ENCODE measurements at places on chromosomes 5 and 9. TPM values are rescaled to one million over a fixed set of nuclear protein-coding genes. Genes with fewer than 3 reads are reported as not detected.

GRCh38 chr9:96603305-96604003 lies 16.2 kb downstream of the CDC14B start:
- no peak for DNase-seq

GRCh38 chr9:73683862-73684591 lies 532.4 kb downstream of the ANXA1 start:
- DNase-seq = no peak

- no peak for DNase-seq
These were observed 301.6 kb downstream of the EBF1 start for GRCh38 chr5:158798140-158798539.

GRCh38 chr9:85041466-85042137 lies 372.1 kb downstream of the NTRK2 start:
- DNase-seq = no peak

GRCh38 chr5:141848744-141849414 lies 29.3 kb downstream of the PCDH1 start:
- no peak for DNase-seq

DNA sequence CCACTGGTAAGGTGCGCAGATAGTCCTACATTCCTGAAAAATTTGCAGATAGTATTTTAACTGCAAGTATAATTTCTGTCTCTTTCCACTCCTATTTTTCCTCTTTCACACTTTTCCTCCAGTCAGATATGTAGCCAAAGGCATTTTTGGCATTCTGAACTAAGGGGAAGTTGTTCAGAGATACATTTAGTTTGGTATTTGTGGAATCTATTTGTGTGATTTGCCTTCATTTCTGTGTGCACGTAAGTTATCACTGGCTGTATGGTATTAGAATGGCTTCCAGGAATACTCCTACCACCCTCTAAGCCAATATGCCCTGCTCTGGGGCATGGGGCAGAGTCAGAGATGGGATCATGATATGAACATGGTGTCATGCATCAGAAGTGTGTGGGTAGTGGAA lies 45.8 kb upstream of the GRAMD2B start:
- no peak for DNase-seq

DNA sequence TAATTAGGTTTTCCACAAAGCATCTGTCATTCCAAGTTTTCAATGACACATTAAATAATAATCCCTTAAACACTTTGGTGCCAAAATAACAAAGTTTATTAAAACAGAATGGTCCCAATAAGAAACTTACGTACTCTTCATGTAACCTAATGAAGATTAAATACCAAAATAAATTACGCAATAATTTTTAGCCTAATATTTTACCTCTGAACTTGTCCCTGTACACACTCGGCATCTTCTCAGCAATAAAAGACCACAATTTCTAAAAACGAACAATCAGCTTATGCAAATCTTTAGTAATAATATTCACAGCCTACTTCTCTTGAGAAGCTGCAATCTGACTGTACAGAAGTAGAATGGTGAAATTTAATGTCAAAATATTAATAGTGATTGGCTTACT lies 163.6 kb downstream of the ZDHHC21 start:
- no peak for DNase-seq

DNA sequence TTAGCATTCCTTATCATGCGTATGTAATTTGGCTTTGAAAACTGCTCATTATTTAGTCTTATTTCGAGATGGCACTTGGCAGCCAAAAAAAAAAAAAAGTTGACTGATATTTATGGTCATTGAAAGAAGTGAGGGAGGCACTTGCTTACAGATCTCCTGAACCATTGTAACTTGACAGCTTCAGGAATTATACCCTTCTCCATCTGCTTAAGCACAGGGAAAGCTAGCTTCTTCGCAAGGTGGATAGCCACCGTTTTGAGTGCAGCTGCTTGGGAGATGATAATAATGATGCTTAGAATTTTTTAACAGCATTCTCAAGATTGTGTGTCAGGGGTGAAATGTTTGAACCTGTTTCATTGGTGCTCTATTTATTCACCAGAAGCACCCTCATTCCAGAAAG lies 116.1 kb downstream of the GIN1 start:
- no peak for DNase-seq

The CTXN3 gene
- not detected for total RNA-seq

Data from pancreas (tissue), 10 donors.